RKO (cell line): ENCODE measurements at places on chromosomes 2 and 18.

GRCh38 chr2:236246711-236247246 lies 17.4 kb downstream of the ASB18 start:
- DNase-seq, result no peak

- DNase-seq, result no peak
Measured at GRCh38 chr2:67281101-67281500, 116.0 kb upstream of the ETAA1 start.

- no peak for DNase-seq
Measured at GRCh38 chr2:85019121-85019520, 48.2 kb downstream of the KCMF1 start.

GRCh38 chr2:69032336-69032735 lies 19.4 kb downstream of the ANTXR1 start:
- DNase-seq, result no peak

DNA sequence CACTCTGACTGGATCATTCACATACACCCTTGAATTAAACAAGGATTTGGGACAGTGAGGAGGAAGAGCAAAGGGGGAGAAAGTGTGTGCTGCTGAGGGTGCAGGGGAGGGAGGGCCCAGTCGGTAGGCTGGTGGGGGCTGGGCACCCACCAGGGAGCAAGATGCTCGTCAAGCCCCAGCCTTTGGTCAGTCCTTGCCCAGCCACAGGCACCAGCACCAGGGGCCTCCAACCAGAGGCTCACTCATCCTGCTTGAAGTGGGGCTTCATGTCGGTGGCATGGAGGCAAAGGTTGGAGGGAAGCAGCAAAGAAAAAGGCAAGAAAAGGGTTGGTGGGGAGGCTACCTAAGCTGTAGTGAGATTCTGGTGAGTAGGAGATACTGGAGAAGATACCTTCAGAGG lies 21.9 kb downstream of the CDC42EP3 start:
- no peak for DNase-seq

DNA sequence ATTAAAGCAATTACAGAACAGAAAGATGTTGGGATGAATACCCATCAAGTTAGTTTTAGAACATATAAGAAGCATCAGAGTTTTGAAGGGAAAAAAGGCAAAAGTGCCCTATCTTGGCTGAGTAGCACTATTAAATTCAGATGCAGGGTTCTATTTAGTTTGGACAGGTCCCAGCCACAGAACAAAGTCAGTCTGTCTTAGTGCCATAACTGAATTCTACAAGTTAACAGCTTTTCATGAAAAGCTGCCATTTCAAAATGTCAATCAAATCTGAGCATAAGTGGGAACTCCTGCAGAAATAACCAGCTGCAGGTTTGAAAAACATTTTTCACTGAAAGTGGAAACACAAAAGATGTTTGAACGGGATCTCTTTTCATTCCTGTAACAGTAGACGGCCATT lies 160.4 kb downstream of the SRBD1 start:
- DNase-seq, result no peak

DNA sequence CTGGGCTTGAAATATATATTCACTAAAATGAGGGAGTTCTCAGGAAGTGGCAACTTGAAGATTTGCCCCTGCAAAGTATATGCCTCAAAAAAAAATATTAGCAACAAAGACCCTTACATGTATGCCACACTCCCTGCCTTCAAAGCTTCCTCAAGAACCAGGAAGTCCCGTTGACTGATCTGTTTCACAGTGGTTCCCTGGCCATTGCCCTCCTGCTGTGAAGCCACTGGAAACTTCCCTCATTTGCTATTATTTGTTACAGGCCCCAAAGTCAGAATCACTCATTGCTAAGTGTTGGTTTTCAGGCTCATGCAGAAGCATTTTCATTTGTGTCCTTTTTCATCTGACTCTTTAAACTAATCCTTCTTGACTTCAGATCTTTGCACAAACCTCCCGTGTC lies 421.5 kb downstream of the ZNF521 start:
- DNase-seq, result no peak

DNA sequence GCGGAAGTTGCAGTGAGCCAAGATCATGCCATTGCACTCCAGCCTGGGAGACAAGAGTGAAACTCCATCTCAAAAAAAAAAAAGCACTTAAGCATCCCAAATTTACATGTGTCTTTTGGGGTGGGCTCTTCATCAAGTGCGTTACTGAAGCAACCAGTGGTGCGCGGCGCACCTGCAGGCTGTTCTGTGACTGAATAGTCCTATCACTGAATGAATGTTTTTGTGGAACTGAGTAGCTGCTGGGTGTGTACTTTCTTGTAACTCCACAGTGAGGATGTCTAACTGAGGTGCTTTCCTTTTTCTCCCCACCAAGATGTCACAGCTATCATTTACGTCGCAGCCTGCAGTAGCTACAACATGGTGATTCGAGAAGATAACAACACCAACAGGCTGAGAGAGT lies 17.0 kb downstream of the CHMP1B start:
- DNase-seq, result no peak

DNA sequence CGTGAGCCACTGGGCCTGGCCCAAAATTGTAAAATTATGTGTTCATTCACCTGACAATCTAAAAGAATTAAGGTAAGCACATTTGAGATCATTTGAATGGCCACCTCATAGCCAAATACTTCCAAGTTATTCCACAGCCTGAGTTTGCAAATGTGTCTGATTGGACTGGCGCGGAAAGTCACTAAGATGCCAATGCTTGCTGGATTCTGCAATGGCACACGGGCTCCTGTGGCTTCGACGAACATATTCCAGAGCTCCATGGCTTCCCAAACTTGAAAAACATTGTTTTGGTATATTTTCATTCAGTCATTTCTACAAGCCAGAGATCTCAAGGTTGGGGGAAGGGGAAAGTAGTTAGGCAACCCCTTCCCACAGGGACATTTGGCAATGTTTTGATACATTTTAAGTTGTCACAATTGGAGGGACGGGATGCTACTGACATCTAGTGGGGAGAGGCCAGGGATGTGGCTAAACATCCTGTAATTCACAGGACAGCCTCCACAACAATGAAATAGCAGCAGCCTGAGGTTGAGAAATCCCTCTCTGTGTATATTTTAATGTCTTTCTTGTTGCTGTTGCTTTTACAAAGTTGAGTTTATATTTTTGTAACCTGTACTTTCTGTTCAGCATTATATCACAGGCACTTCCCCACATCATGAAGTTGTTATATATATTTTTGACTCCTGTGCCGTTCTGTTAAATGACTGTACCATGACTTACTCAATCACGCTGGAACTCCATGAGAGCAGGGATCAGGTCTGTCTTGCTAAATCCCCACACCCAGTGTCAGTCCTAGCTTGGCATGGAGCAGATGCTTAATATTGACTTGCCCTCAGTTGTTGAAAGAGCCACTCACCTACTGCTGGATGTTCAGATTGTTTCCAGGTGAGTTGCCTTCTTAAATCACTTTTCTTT lies 56.9 kb downstream of the COL4A4 start:
- DNase-seq, result peak; percentile 57

DNA sequence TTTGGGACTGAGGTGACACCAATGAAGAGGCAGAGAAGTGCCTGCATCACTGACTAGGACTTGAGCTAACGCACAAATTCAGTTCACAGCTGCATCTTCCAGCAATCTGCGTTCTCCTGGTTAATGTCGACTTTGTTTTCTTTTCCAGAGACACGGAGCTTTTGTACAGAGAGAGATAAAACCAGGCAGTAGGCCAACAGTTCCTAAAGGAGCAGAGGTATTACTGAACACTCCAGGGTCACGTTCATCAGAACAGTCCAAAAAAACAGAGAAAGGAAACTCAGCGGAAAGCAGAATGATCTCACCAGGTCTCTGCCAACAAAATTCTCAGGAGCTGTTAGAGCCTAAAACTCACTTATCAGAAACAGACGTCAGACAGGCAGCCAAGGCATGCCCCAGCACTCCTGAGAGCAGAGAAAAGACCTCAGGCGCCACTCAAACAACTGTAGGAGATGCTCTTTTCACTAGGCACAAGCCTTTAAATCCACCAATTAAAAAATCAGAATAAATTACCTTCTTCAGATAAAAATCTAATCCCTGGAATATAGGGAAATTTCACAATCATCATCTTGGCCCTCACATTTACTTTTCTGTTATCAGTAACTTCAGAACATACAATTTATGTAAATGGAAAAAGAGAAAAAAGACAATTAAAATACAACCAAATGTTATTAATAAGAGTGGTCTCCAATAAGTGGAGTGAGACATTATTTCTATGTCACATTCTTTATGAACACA lies 95.9 kb upstream of the SPTBN1 start:
- DNase-seq, result no peak

- DNase-seq, result peak; percentile 58
Measured at GRCh38 chr18:52903857-52904256, 563.9 kb downstream of the DCC start.

- no peak for DNase-seq
Measured at GRCh38 chr2:157627594-157628476, 829 bp downstream of the ACVR1C start.

DNA sequence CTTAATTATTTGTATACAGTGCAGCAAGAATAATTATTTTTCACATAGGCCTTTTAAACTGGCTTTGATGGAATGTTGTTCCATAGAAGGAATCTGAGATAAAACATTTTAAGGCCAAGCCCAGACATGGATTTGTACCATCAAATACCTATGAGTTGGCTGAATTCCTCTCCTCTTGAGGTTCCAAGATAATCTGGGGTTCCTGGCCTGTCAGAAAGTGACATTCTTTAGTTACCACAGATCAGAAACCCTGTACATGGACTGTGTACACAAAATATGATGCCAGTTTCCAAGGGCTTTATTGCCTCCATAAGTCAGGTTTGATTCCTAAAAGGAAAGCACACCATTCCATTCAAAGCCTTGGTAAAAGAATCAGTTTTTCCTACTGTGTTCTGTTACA lies 1256.7 kb upstream of the NRXN1 start:
- no peak for DNase-seq

GRCh38 chr2:159807183-159808031 lies 9.4 kb upstream of the CD302 start:
- peak; percentile 56 for DNase-seq

DNA sequence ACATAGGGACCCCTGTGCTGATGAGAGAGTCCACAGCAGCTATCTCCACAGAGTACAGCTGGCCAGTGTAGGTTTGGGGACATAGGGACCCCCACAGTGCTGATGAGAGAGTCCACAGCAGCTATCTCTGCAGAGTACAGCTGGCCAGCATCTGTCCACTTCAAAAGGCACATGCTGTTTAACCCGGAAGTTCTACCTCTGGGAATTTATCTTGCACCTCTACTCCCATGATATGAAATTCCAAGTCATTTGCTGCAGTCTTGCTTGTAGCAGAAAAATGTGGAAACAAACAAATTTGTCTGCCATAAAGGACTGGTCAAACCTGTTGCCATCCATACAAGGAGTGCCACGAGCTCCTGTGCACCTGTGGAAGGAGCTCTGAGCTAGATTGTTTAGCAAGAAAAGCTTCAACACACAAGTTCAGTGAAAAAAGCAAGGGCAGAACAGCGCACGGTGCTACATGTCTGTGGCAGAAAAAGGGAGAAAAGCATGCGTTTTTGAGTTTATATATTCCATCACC lies 33.1 kb downstream of the LRRFIP1 start:
- no peak for DNase-seq

DNA sequence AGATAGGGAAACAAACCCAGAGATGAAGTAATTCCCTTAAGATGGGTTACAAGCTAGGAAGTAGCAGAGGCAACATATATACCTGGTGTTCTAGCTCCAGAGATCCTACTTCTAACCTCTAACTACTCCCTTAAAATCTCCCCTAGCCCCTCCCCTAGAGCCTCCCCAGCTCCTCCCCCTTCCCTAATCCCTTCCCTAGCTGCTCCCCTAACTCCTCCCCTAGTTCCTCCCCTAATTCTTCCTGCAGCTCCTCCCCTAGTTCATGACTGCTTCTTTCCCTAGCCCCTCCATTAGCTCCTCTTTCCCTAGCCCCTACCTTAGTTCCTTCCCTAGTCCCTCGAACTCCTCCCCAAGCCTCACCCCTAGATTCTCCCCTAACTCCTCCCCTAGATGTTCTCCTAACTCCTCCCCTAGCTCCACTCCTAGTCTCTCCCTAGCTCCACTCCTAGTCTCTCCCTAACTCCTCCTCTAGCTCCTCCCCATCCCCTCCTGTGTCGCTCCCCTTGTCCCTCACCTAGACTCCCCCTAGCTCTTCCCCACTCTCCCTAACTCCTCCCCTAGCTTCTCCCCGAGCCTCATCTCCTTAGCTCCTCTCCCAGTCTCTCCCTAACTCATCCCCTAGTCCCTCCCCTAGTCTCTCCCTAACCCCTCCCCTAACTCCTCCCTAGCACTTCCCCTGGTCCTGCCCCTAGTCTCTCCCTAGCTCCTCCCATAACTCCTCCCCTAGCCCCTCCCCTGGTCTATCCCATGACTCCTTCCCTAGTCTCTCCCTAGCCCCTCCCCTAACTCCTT lies 108.9 kb downstream of the CD226 start:
- peak; percentile 39 for DNase-seq

DNA sequence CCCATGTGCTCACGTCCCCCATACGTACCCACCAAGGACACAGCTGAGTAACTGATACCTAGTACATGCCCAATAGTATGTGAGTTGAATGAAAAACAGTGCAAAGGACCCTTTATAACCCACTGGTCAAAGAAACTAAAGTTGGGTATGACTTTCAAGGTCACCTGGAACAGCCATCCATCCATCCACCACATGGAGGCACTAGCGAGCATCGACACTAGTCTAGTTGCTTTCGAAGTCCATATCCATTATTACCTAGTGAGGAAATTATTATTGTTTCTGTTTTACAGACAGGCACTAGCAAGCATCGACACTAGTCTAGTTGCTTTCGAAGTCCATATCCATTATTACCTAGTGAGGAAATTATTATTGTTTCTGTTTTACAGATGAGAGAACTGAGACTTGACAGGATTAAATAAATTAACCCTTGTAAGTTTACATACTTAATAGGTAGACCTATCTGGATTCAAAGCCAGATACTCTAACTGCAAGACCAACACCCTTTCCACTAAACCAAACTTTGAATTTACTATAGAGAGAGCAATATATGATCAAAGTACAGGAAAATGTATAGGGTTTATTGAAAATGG lies 233.7 kb downstream of the METTL4 start:
- no peak for DNase-seq

DNA sequence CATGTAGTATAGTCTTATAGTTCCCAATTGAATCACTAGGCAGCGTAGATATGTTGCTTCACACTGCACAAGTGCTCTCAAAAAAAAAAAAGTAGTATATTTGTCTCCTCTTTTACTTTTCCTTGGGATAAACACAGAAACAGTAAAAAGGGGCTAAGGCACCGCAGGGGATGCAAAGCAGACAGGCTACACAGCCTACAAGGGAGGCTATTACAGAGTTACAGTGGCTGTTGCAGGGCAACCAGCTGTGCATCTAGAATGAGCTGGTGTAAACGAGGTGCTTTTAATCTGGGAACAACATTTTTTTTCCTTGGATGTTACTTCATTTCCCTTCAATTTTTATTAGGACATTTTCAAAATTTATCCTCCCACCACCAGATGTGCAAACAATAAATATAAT lies 1934.7 kb upstream of the CELF4 start:
- no peak for DNase-seq

DNA sequence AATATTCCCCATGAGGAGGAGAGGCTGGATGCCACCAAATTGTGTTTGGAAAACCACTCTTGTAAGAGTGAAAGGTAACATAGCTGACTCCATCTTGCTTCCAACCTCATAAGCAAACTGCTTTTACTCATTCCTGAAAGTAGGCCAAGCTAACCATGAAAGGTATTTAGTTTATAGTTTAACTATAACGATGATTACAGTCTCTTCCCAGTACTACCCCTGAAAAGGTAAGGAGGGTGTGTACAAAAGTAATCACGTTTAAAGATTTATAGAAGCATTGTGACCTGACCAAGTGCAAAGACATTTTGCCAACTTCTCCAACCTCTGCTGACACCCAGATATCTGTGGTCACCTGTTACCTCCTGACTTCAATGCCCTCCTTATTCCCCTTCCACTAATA lies 122.6 kb downstream of the CD8B2 start:
- no peak for DNase-seq

GRCh38 chr2:136436936-136437335 lies 319.0 kb upstream of the CXCR4 start:
- no peak for DNase-seq
